ENCODE measurements at places on chromosomes 3 and 15. TPM values are rescaled to one million over a fixed set of nuclear protein-coding genes. Genes with fewer than 3 reads are reported as not detected.

DNA sequence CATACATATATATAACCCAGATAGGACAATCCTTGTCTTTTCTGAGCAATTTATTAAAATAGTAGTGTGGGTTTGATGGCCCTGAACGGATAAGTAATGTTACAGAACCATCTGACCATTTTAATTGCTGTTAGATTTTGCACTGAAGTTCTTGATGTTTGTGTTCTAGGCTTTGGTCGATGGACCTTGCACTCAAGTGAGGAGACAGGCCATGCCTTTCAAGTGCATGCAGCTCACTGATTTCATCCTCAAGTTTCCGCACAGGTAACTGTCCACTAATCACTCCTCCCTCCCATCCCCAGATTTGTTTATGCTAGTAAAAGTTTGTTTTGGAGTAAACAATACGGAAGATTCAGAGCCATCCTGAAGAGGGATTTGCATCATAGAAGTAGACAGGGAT lies 1.3 kb downstream of the RPL14 start:
- DNase-seq = no peak

DNA sequence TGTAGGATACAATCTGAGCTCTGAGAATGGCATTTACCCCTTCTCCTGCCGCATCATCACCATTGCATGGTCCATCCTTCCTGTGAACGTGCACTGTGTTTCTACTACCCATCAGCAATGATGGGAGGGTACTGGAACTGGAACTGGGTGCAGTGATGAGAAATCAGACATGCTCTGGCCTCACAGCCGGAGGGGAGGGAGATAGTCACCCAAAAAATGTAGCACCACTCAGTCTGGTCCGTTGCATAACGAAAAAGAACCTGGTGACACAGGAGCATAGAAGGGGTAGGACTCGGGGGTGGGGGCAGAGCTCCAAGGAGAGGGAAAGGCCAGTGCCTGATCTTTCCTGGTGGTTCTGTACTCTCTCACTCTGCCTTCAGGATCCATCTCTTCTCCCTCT lies 205.0 kb downstream of the RPLP1 start:
- DNase-seq = no peak

GRCh38 chr15:63928185-63928842 lies 94.6 kb upstream of the HERC1 start:
- DNase-seq = no peak

GRCh38 chr15:27936164-27936563 lies 163.0 kb downstream of the OCA2 start:
- no peak for DNase-seq

DNA sequence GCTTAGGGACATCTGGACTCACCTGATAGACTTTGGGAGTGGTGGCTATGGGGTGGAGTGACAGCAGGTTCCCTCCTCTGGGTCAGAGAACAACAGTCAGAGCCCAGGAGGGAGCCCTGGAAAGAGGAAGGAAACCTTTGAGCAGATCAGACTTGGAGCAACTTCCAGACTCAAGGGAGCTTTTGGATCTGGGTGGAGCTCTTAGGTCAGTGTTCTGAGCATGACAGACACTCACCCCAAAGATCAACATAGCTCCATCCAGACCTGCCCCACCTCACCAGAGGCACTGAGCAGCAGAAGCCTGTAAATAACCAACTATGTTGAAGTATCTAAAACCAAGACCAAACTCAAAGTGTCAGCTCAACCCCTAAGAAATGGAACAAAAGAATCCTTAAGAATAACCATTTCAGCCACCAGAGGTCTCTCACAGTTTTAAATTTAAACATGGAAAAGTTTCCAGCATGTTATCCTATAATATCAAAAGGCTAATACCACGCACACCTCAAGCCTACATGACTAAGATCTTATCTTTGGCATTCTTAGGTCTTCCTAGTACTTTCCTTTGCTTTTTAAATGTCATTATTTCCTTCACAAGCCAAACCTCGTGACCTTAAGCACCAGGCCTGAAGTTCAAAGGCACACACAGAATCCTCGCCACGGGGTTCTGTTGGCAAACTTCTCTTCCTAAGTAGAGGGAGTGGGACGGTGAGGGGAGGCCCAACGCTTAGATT lies 56.4 kb downstream of the UMPS start:
- DNase-seq = no peak

DNA sequence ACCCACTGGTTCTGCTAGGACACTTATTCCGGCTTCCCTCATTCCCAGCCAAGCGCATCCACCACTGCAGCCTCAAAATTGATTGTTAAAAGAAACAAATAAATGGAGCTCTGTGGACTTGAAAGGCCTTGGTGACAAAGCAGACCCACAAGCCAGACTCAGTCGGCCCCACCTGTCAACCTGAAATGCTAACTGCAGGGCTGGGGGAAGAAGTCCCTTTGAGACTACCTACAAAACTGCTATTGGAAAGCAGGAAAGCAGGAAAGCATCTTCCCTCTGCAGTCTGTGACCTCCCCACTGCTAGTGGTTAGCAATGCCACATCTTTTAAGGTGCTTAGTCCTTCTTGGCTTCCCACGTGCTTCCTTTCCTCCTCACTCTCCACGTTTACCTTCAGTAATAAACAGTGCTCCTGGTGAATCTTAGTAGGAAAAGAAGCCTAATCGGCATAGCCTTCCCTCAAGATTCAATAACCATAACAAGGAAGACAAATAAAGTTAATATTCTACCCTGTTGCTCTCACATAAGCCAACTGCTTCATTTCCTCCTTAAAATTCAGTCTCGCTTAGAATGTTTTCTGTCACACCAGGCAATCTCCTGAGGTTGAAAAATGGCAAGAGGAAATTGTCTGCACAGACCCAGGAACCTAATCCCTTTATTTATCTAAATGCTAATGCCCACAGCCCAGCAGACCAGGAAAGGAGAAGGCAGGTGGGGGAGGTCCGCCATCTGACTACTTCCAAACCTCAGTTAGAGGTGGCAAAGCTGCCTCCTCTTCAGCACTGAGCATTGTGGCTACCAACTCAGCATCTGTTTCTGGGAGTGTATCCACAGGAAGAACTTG lies 296.2 kb downstream of the NEK10 start:
- DNase-seq = no peak

DNA sequence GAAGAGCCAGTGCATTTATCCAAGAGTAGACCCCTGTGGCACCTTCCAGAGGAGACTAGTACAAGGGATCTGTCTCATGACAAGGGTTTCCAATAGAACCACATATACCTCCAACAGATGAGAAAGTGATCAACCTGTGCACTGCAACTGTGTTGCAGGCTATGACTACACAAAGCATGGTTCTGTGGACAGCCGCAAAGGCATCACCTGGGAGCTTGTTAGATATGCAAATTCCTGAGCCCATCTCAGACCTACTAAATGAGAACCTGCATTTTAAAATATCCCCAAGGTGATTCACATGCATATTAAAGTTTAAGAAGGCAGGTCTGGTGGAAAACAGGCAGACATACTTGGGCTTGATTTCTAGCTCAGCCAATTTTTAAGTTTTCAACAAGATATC lies 368.7 kb downstream of the FOXP1 start:
- no peak for DNase-seq

- DNase-seq = no peak
These were observed 173.3 kb downstream of the PDZRN3 start for GRCh38 chr3:73451301-73451944.

DNA sequence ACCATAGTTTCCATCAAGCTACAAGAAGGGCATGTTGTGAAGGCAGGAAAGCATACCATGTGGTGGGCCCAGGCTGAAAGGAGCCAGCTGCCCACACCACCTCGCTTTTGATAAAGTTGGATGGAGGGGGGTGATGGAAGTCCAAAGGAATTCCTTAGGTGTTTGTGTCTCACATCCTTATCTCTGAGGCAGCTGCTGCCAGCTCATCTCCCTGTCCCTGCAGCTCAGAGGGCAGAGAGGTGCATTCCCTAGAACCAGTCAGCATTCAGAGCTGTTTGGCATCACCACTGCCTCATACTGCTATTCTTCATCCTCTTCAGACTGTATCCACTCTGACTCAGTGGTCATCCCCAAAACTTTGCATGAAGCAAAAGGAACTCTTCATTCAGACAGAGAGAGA lies 141.5 kb upstream of the BFSP2 start:
- DNase-seq = no peak

- no peak for DNase-seq
These were observed 45.1 kb downstream of the EDEM1 start for GRCh38 chr3:5232570-5232969.

GRCh38 chr15:25410649-25411048 lies 28.2 kb downstream of the UBE3A start:
- no peak for DNase-seq

DNA sequence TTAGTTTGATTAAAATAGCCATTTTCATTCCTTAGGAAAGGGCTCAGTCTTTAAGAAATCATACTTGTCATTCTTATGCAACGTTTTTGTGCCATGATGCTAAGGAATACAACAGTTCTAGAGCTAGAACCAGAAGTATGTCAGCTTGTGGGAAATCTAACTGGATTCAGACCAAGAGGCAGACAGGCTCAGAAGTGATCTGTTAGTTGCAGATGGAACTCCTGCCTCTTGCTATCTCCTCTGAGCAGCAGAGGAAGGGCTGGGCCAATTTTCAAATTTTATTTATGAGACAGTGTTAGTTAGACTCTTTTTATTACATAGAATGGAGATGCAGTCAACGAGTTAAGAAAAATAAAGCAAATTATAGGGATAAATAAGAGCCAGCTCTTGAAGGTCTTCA lies 48.5 kb upstream of the RYR3 start:
- no peak for DNase-seq

GRCh38 chr15:62165793-62166375 lies 799 bp upstream of the C2CD4B start:
- no peak for DNase-seq

- no peak for DNase-seq
These were observed 36.6 kb downstream of the SLCO2A1 start for GRCh38 chr3:133992951-133993620.

DNA sequence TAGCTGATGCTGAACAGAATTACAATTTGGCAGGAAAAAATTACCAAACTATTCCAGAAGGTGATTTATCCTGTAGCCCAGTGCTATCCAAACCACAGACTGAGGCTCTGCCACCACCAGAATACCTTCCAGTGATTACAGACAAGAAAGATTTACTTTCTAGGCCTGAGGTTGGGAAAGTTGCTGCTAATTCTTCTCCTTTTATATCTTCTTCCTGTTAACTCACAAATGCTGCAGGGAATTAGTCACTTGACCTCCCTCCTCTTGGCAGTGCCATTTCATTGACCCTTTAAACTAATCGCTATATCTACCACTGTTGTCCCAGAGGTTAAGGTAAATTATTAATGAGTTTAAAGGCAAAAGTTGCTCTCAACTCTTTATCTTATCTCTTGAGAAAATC lies 118.4 kb downstream of the CTNNB1 start:
- no peak for DNase-seq

GRCh38 chr15:41811432-41812195 lies 16.3 kb upstream of the JMJD7 start:
- peak; percentile 83 for DNase-seq

DNA sequence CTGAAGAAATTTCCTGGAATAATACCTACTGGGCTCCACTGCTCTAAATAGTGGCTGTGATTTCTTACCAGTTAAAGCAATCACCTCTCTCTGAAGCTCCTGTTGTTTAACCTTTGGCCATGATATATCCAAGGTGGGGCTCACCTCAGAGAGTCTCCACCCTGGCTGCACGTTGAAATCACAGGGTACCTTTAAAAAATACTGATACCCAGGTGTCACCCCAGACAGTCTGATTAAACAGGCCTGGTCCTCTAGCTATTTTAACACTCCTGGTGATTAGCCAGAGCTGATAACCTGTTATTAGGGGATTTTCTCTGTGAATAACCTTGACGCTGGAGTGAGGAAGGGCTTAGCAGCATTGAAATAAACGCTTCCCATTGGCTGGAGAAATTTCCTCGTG lies 22.3 kb upstream of the ZBTB38 start:
- no peak for DNase-seq

- DNase-seq = no peak
These were observed 51.8 kb downstream of the TMEM108 start for GRCh38 chr3:133089906-133090485.

DNA sequence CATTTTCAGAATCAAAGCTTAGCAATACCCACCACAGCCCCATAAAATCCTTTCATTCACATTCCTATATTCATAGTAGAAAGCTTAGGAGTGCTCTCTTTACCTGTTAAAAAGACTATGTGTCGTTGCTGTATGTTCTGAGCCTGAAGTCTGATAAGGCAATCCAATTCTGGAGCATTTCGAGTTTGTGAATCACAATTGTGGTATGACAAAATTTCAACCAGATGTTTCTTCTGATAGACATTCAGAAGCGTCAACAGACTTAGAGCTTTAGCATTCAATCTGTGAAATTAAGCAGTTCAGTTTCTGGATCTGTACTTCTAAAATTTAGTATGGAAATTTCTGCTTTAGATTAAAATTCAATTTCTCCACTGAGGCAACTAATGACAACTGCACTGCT lies 58.3 kb downstream of the TASOR start:
- DNase-seq = no peak

DNA sequence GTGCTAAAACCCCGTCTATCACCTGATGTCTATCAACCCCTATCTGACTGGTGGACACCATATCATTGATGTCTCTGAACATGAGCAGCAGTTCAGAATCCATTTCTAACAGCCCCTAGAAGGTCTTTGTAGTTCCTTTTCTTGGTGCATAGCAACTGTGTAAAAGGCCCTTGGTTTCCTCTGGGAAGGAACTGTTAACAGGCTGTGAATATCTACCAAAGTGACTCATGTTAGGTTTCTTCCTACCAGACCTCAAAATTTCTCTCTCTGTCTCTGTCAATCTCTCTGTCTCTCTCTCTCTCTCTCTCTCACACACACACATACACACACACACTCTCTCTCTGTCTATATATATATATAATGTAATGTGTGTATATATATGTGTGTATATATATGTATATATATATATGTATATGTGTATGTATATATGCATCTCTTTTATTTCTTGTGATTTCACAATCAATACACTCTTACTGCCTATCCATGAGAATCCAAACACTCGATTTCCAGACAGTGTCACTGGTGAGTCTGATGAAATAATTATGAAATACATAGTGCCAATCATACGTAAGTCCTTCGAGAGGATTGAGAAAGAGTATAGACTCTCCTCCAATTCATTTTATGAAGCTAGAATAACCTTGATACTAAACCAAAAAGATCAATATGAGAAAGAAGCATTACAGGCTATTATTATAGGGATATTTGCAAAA lies 335.9 kb upstream of the SLCO3A1 start:
- no peak for DNase-seq

- no peak for DNase-seq
These were observed 122.1 kb downstream of the CNTN6 start for GRCh38 chr3:1214933-1215332.

GRCh38 chr3:131549340-131549739 lies 46.6 kb upstream of the MRPL3 start:
- peak; percentile 7 for DNase-seq

The NISCH gene
- total RNA-seq = 261 TPM

The GOLGA8H gene
- total RNA-seq = 0.59 TPM

The HAUS2 gene
- total RNA-seq = 23.5 TPM

The SPSB4 gene
- 1.2 TPM for total RNA-seq

The SATB1 gene
- total RNA-seq = 28.2 TPM

The FSIP1 gene
- 0.41 TPM for total RNA-seq

The SKIC8 gene
- 43.9 TPM for total RNA-seq

The BFSP2 gene
- not detected for total RNA-seq

Data from endothelial cell (in vitro differentiated cells).